Brain (organoid and tissue), 16 donors: ENCODE measurements at places on chromosomes 11 and 22. TPM values are rescaled to one million over a fixed set of nuclear protein-coding genes. Genes with fewer than 3 reads are reported as not detected.

The TEF gene
- 27.3 TPM for polyA plus RNA-seq

The OR10D3 gene
- polyA plus RNA-seq = not detected

The MMP11 gene
- 8.4 TPM for polyA plus RNA-seq

The BEST1 gene
- polyA plus RNA-seq = 12.1 TPM

The OVOL1 gene
- 0.10 TPM for polyA plus RNA-seq
